ENCODE measurements at places on chromosomes 4 and X.

DNA sequence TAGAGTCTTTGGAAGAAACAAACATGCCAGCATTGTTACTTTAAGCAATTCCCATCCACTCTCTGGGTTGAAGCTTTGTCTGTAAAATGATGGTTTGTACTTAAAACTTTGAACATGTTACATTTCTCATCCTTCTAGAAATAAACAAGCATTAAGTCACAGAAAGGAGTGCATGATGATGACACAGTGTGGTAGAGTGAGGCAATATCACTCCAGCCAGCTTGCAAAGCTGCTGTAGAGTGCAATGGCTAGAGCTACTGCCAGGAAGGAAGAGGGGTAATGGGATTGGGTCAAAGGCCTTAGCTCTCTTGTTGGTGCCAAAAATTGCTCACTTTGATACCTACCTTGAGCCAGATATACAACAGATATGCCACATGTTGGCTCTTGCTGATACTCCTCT, 12.3 kb upstream of the ENOX2 start:
- DNase-seq, result no peak

GRCh38 chr4:85724791-85725563, 250.0 kb downstream of the ARHGAP24 start:
- DNase-seq, result no peak

GRCh38 chrX:12973561-12974304, 1.2 kb upstream of the TMSB4X start:
- DNase-seq, result peak; percentile 81

DNA sequence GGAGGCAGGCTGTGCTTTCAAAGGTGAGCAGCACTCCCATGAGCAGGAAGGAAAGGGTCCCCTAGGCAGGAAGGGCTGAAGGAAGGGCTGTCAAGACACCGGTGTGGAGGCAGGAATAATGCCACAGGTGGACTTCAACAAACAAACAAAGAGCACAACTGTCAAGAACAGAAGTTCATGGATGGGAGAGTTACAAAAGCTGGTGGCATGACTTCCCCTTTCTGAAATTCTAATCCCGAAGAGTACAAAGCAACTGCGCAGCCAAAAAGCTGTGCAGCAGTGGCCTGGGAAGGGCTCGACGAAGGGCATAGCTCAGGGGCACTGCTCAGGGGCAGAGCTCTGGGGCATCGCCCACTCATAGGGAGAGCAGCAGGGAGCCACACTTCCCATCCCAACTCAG, 582.3 kb upstream of the DIPK2B start:
- DNase-seq, result no peak

DNA sequence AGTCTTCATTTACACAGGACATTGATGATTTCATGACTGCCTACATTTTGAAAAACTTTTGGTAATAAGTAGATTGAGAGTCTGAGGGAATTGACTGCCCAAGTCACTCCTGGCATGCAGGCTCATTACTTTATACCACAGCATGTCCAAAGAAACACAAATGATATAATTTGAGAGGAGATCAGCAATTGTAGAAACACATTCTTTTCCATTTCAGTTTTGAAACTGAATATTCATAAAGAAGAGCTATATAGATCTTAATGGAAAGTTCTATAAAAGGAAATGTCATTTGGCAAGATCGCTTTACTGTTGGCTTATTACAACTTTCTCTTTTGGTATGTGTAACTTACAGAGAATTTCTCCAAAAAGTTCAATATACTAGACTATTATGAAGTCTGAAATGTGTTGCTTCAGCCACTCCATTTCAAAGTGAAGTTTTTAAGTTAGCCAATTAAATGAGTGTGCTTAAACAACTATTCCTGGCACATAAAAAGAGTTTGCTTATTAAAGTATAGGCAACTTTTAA, 158.0 kb downstream of the ARAP2 start:
- no peak for DNase-seq

DNA sequence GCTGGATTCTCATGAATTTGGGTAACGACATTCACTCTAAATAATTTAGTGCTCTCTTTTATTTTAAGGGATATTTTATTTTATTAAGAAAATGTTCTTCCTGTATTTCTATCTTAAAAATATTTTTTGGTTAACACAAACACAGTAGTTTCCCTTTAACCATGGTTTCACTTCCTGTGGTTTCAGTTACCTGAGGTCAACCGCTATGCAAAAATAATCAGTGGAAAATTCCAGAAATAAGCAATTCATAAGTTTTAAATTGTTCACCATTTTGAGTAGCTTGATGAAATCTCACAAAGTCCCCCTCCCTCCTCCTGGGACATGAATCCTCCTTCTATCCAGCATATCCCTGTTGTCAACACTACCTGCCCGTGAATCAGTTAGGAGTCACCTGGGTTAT, 71.4 kb downstream of the GBA3 start:
- DNase-seq, result no peak

GRCh38 chrX:13491061-13491460, 78.3 kb upstream of the EGFL6 start:
- DNase-seq, result no peak

DNA sequence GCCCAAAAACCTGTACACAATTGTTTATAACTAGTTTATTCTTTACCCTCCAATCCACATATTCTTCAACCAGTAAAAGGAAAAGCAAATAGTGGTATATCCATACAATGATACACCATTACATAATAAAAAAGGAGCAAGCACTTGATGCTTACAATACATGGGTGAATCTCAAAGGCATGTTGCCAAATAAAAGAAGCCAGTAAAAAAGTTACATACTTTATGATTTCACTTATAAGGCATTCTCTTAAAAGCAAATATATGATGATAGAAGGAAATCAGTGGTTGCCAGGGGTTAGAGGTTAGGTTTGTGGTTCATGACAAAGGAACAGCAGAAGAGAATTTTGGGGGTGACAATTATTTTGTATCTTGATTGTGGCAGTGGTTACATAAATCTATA, 896.1 kb upstream of the LCORL start:
- no peak for DNase-seq

DNA sequence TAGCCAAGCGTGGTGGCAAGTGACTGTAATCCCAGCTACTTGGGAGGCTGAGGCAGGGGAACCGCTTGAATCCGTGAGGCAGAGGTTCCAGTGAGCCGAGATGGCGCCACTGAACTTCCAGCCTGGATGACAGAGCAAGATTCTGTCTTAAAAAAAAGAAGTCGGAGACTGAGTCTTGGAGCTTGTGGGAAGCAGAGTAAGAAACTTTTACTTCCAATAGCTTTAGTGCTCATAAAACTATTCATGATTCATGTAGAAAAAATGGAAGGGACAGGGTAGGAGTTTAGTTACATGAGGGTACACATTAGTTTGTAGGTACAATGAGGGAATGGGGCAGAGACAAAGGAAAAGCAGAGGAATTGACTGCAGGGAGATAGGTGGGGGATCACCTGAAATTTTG, 19.3 kb downstream of the RAP2C start:
- no peak for DNase-seq

DNA sequence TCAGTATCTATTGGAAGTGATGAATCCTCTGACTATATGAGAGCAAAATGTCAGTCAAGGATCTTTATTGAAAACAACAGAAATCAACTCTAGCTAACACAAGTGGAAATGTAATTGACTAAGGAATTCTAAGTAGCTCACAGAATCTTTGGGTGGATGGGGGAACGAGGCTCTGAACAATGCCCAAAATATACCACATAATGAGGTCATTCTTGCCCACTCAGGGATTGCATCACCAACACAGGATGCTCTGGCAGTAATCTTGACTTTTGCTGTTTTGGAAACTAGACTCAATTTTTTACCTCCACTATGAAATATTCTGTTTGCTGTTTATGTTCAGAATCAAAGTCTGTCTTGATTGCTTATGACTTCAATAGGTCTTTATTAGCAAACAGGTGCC, 127.4 kb upstream of the UNC5C start:
- DNase-seq, result no peak

DNA sequence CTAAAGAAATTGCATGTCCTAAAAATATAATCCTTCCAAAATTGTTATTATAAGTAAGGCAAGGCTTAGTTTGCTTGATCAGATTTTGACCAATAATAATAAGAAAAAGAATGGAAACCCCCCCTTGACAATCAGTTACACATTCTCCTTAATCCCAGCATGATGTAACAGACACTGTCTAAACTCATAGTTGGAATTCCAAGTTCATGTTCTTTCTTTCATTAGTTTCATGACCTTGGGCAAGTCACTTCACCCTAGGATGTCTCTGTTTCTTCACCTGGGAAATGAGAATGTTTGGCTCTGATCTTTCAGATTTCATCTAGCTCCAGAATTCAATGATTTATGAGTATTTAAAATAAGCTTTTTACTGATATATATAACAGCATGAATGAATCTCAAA, 64.8 kb downstream of the MAML3 start:
- DNase-seq, result no peak

DNA sequence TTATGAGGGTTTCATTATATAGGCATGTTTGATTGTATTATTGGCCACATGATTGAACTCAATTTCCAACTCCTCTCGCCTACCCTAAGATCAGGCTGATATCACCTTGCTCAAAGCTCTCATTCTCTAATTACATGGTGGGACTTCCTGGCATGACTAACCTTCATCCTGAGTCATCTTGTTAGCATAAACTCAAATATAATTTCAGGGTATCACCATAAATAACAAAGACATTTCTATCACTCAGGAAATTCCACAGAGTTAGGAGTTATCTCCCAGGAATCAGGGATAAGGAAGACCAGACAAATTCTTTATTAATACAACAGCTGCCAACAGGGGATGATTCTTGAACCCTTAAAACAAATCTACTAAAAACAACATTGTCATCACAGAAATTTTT, 90.7 kb downstream of the NDST3 start:
- no peak for DNase-seq

GRCh38 chrX:115940348-115940747, 230.2 kb upstream of the AGTR2 start:
- no peak for DNase-seq

DNA sequence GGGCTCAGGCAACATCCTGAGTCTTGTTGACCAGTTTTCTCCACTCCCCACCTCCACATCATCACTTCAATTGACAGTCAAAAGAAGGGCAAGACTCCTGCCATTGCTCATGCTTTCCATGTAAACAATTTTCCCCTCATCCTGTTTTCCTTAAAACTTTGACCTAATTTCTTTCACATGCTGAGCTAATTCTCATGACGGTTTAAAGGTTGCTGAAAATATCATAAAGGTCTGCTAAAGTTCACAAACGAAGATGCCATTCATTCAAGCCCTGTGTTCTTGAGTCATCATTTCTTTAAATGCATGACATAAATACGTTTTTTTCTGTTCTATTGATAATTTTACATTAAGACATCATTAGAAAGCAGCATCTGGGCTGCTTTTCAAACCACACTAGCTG, 353.9 kb downstream of the NKX6-1 start:
- no peak for DNase-seq

DNA sequence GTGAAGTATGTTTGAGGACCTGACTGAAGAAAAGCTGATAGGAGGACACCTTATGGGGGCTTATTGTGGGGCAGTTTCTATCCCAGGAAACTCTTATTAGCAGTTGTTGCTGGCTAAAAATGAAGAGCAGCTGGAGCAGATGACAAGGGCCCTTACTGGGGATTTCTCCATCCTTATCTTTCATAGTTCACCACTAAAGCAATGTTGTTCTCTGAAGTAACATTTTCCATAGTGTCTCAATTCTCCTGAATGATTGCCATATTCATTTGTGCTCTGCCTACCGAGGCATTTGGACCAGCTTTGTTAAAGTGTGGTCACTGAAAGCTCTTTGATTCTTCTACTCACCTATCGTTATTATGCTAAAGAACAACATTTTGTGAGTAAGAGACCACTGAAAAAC, 7.7 kb downstream of the ENOX2 start:
- DNase-seq, result no peak

DNA sequence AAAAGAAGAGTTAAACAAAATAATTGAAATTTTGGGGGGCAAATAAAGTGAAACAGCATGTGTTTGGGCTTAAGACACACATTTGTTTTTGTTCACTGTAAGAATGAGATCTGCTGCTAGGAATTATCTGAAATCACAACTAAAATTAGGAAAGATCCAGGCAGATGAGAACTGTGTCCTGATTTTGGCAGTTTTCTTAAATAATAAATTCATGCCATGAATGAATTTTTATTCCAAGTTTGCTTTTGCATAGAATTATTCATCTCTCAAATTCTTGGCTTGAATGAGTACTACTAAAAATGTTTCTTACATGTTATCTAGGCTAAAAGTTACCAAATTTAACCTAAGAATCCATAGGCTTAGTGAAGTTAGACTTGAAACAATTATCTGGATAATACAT, 321.7 kb downstream of the ANK2 start:
- DNase-seq, result no peak

DNA sequence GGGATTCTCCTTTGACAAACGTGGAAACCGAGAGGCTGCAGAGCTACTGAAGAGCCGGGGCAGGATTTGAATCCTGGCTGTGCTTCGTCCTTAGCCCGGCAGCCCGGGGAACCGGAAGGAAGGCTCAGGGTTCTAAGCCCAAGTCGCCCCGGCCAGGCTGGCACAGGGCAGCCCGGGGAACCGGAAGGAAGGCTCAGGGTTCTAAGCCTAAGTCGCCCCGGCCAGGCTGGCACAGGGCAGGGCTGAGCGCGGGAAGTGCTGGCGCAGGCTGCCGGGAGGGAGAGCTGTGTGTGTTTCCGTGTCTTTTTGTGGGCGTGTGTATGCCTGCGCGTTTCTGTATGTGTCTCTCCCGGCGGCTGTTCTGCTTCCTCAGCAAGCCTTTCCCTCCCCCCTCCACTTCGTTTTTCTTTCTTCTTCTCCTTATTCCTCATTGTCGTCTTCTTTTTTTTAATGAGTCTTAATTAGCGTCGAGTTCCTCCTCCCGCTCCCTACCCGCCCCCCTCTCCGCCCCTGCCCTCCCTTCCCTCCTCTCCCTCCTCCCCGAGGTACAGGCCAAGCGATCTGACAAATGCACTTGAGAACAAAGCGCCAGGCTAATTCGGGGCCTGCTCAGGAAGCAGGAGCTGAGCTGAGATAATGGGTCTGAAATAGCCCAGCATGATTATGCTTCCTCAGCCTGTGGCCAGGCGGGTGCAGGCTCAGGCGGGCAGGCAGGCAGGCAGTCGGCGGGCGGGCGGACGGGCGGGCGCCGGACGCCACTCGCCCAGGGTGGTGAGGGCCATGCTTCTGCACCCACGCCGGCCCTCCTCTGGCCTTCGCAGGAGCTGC, 65.9 kb downstream of the EFNB1 start:
- peak; percentile 58 for DNase-seq

DNA sequence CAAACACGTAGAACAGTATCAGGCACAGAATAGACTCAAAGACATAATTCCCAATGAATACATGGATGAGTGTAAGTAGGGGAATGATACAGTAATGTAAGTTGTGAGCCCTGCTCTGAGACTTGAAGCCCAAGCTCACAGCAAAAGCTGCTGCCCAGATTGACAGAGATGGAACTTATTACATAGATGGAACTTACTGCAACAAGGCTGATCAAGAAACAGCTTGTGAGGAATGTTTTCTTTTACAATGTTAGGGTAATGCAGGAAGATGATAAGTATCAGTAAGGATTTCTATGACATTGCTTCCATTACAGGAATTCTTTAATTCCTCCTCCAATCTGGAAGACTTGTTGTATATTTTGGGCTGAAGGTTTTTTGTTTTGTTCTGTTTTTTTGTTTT, 278.4 kb downstream of the IL15 start:
- no peak for DNase-seq

GRCh38 chrX:63754136-63754859, 30.7 kb downstream of the ARHGEF9 start:
- DNase-seq, result no peak

GRCh38 chr4:90171491-90171890, 44.3 kb downstream of the CCSER1 start:
- no peak for DNase-seq

Measured in activated CD8-positive, alpha-beta memory T cell treated with anti-CD3 and anti-CD28 coated beads for 24 hours (primary cell).